H9 (cell line): ENCODE measurements at places on chromosomes 16 and 17.

- no peak for DNase-seq
Observed at GRCh38 chr16:17278988-17279387, 191.8 kb downstream of the XYLT1 start.

DNA sequence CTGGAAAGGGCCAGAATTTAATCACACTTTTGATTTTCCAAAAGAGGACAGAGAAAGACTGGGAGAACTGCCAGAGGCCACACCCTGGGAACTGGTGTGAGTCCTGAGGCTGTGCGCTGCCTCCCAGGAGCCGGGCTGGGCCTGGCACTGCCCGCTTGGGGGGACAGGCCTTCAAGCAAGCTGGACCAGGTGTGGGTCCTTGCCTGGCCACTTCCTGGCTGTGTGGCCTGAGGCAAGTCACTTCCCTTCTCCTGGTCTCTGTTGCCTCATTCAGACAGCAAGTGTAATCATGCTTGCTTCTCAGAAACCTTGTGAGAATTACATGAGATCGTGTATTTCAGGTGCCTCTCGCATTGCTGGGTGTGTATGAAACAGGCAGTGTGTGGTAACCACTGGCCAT, 143.0 kb downstream of the SNX29 start:
- no peak for DNase-seq

DNA sequence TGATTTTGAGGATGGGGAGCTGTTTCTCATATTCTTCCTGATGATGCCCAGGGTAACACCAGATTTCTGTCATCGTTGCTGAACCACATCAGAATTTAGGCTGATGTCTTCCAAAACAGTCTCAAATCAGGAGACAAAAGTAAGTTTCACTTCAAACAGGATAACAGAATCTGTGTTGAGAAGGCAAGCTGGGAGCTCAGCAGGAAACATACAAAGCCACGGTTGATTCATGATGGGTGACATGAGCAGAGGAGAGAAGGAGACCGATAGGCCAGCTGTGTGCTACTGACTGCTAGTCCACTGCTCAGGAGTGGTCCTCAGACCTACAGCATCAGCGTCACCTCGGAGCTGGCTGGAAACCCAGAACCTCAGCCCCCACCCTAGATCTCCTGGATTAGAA, 62.9 kb upstream of the RCVRN start:
- no peak for DNase-seq

DNA sequence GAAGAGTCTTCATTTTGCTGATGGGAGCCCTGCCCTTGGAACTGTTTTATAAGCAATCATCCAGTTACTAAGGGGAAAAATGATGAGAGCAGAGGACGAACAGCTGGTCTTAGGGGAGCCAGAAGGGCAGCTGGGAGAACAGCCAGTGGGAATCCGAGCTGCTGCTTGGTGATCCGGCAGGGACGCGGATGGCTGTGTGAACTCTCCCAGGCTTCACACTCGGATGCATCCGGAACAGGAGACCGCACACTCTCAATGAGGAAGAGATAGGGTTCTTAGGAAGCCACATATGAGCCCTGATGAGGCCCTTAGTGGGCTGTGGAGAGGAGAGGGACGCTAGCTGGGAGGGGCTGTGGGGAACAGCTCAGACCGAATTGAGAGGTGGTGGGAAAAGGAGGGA, 5.0 kb upstream of the CACNG5 start:
- DNase-seq: peak; percentile 59

DNA sequence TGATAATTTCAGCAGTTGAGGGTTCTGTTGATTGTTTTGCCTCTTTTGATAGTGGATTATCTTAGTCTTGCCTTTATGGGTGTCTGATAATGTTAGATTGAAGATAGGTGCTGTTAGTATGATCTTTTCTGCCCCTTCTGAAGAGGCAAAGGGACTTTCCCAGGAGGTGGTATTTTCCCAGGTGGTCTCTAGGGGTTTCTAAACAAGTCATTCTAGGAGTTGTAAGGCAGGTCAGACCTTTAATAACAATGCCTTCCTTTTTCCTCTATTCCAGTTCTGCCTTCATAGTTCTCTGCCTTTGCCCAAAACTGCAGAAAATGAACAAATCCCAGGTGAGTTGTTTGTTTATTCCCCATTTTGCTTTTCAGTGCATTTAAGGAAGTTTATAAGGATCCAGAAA, 4.3 kb downstream of the ZFP1 start:
- DNase-seq: no peak

GRCh38 chr16:16882766-16883165, 503.8 kb downstream of the NPIPA7 start:
- DNase-seq: no peak

- DNase-seq: no peak
Observed at GRCh38 chr16:27398894-27399853, 2.8 kb upstream of the IL21R start.

DNA sequence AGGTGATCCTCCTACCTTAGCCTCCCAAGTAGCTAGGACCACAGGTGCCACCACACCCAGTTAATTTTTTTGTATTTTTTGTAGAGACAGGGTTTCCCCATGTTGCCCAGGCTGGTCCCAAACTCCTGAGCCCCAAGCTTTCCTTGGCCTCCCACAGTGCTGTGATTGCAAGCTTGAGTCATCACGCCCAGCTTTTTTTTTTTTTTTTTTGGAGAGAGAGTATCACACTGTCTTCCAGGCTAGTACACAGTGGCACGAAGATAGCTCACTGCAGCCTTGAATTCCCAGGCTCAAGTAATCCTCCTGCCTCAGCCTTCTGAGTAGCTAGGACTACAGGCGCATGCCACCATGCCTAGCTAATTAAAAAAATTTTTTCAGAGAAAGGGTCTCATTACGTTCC, 27.2 kb downstream of the HEATR9 start:
- no peak for DNase-seq

DNA sequence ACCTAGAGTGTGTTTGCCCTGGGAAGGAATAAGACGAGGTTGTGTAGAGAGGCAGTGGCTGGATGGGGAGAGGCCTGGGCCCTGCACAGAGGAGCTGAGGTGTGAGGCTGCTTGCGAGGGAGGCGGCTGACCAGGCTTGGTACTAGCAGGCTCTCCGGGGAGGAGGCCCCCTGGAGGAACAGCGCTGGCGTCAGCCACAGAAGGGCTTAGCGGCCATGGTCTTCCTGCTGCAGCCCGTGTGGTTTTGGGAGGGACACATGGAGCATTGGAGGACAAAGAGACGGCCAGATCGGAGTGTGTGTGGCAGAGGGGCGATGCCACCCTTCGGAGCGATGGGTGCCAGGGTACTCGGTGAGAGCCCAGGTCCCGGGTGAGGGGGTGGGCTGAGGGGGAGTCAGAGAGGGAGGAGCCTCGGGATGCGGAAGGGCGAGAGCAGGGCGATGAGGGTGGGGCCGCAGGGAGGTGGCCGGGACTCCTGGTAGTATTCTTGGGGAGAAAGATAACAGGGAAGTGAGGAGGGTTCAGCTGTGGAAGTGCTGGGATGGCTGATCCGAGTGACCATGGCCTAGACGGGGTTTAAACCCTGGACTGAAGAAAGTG, 8.3 kb downstream of the BANP start:
- no peak for DNase-seq

DNA sequence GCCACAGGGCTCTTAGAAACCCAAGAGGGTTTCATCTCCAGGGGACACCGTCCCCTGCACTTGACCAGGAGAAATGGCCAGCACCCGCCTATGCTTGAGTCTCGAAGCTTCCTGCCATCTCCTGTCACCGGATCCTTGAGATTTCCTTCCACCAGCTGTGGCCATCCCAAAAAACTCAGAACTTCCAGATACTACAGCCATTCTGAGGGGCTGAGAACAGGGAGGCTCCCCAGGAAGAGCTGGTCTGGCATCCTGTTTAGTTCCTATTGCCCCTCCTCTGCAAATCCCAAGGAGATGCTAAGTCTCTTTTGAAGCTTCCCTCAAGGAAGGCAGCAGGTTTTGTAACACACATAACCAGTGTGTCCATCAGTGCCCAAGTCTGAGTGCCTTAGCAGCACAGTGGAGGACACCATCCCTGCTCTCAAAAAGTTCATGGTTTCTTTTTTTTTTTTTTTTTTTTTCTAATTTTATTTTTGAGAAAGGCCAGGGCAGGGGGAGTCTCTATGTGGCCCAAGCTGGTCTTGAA, 2.0 kb downstream of the UBALD2 start:
- DNase-seq: no peak

GRCh38 chr17:42422412-42422957, 571 bp downstream of the CAVIN1 start:
- peak; percentile 71 for DNase-seq

DNA sequence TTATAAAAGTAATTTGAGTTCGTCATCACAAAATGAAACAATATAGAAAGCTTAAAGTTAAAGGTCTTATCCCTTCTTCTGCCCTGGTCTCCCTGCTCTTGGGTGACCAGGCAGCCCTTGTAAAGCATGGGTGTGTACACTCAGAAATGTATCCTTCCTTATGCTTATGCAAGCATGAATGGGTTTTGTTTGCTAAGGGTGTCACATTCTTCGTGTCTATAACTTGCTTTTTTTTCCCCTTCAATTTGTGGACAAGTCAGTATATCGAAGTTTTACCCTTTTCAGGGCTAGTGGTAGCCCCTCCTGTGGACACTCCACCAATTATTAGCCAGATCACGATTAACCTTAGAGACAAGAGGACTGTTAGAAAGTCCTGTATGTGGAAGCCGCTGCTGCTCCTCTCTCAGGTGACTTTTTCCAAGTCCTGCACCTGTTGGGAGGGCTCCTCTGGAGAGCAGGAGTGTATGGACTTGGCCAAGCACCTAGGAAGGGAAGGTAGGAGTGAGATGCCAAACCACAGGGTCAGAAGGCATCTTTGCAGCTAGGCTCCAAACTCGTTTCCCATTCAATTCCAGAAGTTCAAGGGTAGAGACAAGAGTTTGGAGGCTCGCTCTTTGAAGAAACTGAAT, 50.9 kb downstream of the LDHD start:
- no peak for DNase-seq

- peak; percentile 25 for DNase-seq
Observed at GRCh38 chr17:57869617-57870282, 19.9 kb upstream of the MRPS23 start.

DNA sequence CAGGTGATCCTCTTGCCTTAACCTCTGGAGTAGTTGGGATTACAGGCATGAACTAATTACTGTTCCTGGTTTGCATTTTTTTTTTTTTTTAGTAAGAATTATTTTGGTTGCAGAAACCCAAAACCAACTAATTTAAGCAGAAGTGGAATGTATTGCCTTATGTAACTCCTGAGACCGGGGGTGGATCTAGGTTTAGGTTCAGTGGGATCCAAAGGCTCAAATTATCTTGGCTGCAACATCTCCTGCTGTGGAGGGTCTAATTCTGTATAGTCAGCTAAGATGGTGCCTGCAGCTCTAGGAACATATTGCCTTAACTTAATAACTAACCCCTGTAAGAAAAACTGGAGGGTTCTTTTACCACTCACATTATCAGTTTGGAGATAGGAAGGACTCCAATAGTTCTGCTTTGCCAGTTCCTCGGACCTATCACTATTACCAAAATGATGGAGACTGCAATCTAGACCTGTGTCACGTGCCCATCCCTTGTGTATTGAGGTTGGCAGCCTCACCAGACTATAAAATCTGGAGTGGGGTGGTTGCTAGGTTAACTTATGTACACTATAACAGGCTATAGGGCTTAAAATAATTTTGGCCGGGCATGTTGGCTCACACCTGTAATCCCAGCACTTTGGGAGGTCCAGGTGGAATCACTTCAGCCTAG, 8.5 kb downstream of the SNTB2 start:
- DNase-seq: no peak

GRCh38 chr16:4338125-4338582, 13.0 kb downstream of the PAM16 start:
- no peak for DNase-seq

- peak; percentile 39 for DNase-seq
Observed at GRCh38 chr16:49986351-49987124, 38.5 kb upstream of the CNEP1R1 start.

- DNase-seq: no peak
Observed at GRCh38 chr17:58822148-58823050, 66.7 kb downstream of the PPM1E start.

- no peak for DNase-seq
Observed at GRCh38 chr16:57392694-57393093, 11.9 kb upstream of the CCL17 start.

- DNase-seq: peak; percentile 49
Observed at GRCh38 chr16:51153577-51154031, 2.5 kb upstream of the SALL1 start.

DNA sequence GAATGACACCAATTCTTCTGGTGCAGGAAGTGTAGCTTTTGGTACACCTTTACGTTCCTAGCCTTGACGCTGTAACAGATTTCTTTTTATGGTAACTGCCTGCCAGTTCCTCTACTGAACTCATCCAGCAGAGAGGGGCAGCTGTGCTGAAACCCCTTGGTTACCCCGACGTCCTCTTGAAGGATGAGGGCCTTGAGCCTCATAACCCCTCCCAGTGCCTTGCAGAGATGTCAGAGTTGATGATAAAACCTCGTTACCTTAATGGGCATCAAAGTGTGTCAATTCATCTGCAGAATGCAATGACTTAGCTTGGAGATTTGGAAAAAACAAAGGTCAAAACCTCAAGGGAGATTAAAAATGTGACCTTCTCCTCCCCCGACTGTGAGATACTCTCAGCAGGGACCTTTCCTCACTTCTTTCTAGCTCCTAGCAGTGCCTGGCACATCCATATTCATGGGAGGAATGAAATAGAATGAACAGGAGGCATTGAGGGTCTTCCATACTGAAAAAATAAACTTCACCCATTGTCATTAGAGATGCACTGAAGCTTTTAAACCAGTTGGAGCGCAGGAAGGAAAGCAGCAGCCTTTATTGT, 69.2 kb downstream of the SDR42E1 start:
- no peak for DNase-seq

DNA sequence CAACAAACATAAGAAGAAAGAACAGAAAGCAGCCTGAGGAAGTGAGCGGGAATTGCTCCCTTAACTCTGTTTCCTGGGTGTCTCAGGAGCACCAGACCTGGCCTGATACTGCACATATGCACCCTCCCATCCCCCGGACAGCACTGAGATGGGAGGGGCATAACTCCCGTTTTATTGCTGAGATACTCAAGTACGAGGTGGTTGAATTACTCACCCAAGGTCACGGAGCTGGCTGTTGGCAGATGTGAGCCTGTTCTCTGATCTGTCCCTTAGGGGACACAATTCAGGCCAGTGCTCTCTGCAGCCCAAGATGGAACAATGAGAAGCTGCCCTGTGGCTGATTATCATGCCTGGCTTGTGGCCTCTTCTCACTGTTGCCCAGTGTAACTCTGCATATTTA, 9.1 kb upstream of the MED9 start:
- DNase-seq: no peak
